NCI-H524 (cell line): ENCODE measurements at places on chromosomes 3 and 15.

DNA sequence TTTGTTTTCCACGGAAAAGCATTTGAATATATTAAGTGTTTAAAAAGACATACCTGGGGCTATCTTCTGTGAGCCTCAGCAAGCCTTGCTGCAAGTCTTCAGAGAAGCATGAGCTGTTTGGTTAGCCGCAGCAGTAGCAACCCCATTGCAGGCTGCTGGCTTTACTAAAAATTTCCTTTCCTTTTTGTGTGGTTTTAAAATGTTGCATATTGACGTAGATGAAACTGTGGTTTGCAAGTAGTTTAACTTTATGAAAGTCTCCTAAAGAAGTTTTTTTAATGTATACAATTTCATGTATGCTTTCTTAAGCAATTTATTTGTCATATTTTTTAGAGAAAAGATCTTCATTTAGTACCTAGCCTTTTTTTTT is at the start of gene GPR171:
TSS of gene GPR171 (minus strand) at position 166 of the 370 bp plus-strand sequence. CDS start 3,830 bp downstream, outside the sequence.
- DNase-seq: no peak

DNA sequence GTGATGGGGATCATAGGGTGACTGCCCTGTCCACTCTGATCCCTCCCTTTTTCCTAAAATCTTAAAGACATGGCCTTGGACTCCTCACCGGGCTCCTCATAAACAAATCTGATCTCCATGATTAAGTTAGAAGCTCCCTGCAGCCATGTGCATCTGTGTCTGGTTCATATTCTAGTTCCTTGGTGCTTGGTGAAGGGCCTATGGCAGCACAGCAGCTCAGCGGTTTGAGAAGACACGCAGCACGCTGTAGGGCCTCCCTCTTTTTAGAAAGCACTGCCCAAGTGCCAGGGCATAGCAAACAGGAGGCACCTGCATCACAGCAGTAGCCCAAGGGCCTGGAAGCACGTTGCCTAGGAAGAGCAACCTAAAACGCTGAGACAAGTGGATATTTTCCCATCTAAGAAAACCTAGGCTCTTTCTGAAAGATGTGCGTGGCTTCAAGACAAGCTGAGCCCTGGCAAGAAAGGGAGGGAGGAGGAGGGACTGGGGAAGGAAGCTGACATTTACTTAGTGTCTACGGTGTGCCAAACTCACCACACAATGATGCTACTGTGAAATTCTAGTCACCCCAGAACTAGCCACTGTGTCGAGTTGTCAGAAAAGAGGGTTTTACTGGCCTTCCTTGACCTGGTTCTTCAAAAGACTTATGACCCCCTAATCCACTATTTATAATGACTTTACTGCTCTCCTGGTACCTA is 14.9 kb upstream of the ULK3 start:
- no peak for DNase-seq

DNA sequence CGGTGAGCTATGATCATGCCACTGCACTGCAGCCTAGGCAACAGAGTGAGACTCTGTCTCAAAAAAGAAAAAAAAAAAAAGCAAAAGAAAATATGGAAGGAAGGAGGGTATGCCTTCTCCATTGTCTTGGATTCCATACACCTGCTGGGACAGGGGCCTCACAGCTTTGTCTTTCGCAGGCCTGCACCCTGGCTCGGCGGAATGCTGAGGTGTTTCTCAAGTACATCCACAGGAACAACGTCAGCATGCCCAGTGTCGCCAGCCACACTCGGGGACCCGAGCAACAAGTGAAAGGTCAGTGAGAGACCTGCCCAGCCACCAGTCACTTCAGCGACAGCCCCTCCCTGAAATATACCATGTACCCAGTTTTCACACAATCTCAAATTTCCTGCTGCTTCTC is 288.5 kb upstream of the UMPS start:
- DNase-seq: no peak

DNA sequence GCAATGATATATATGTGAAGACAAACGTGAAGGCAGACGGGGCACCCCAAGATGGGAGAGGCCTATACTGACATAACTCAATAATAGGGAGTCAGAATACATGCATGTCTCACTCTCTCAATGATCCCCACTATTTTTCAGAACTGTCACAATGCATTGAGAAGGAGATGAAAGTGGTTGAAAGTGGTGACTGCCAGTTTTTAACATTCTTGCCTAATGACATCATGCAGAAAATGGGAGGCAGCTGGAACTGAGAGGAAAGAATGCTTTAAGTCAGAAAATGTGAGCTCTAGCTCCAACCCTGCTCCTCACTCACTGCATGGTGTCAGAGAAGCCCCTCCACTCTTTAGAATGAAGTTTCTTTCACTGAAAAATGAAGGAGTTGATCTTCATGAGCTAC is 55.3 kb upstream of the P2RY1 start:
- DNase-seq: no peak

DNA sequence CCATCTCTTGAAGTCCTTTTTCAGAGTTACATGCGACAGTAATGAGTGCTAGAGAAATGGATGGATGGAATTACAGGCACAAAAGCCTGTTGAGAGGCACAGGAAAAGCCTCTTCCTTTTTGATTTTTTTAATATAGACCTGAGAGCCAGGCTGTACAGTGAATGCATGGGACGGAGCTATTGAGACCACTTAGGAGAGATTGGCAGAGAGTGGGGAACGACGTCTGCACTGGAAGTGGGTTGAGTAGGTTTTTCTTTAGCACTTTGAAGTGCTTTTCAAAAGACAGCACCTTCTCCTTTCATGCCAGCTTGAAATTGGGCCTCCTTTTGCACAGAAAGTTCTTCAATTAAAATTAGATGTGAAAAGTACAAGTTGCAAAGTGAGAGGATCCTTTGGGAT is 37.0 kb downstream of the GLDN start:
- no peak for DNase-seq

GRCh38 chr3:154786724-154787123 is 293.4 kb upstream of the MME start:
- DNase-seq: no peak

DNA sequence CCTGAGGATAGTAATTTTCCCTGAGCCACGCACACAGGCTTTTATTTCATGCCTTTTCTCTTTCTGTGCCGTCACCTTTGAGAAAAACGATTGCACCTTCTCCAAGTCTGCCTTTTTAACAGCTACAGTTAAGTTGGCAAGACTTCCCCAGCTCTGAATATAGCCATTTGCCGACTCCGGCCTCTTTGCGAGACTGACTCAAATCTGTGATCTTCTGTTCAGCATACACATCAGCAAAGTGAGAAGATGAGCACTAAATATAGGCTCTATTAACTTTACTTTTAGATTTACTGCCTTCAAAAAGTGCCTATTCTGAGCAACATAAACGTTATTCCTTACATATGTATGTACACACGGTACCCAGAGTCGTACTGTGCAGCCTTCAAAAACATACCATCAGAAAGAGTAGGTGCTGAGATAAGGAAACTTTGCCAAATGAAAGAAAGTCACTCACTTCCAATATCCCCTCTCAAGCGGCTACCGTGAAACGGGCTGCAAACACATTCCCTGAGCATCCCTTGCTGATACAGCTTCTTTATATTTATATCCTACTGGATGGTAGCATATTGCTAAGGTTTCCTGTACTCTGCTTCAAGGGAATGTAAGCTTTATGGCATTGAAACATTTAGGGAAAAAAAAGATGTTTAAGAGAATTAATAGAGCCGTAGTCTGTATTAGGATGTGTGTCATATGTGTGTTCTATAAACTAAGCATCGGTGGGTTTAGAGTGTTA is 283.3 kb upstream of the TPRG1 start:
- no peak for DNase-seq

GRCh38 chr3:97810779-97811390 is 10.9 kb upstream of the CRYBG3 start:
- DNase-seq: no peak
